ENCODE measurements at places on chromosomes 16 and 17.
A peak's percentile ranks its signal among the peaks of the same experiment; 100 is the strongest.

GRCh38 chr16:3461151-3461550 is 17.7 kb downstream of the NAA60 start:
- DNase-seq: peak; percentile 20

GRCh38 chr16:74309789-74310781 is 13.5 kb downstream of the PSMD7 start:
- DNase-seq: no peak

- no peak for DNase-seq
Observed at GRCh38 chr16:13298666-13299065, 397.3 kb downstream of the SHISA9 start.

GRCh38 chr17:18225642-18226283 is 328 bp downstream of the LLGL1 start:
- no peak for DNase-seq

DNA sequence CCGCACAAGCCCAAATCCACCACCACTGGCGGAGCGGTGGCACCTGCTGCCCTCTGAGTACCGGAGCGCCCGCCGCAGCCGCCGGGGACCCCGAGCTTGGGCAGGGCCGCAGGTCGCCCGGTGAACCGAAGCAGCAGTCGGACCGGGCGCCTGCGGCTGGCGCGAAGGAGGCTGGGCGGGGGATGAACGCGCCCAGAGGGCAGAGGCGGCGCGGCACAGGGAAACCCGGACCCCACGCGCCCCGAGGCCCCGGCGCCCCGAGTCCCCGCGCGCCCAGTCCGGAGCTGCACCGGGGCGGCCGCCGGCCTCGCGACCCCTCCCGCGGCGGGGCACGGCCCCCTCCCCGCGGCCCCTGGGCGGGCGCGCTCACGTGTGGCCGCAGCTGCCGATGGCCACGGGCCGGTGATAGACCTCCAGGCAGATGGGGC is 393 bp downstream of the RNF166 start:
- no peak for DNase-seq

- DNase-seq: no peak
Observed at GRCh38 chr17:79272220-79272619, 197.6 kb downstream of the ENGASE start.

- DNase-seq: no peak
Observed at GRCh38 chr16:70433458-70434103, 5.3 kb downstream of the ST3GAL2 start.

- no peak for DNase-seq
Observed at GRCh38 chr16:65414284-65414984, 292.6 kb upstream of the CDH11 start.

GRCh38 chr17:27460196-27460725 is 4.0 kb downstream of the KSR1 start:
- no peak for DNase-seq

GRCh38 chr16:80273635-80274538 is 266.9 kb upstream of the DYNLRB2 start:
- no peak for DNase-seq

DNA sequence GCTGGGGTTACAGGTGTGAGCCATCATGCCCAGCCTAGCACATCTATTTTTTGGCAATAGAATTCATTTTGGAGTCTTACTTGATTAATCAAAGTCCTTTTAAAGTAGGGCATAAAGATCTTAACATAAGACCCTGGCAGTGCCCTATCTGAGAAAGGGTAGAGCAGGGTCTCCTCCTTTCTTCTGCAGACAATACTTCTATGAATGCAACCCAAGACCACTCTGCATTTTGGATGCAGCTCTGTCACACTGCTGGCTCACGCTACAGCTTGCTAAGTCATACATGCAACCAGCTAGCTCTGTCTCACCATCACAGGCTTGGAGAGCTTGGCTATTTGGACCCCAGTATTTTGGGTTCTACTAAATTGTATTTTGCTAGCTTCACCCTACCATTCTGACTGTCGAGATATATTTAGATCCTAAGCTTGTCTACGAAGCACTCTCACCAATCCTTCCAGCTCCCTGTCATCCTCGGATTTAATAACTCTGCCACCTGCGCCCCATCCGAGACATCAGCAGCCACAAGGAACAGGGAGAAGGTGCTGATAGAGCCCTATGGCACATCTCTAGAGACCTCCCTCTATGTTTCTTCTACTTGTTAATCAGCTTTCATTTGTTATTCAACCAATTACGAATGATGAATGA is 45.1 kb downstream of the RBFOX3 start:
- no peak for DNase-seq

GRCh38 chr16:89749637-89750036 is 28.3 kb downstream of the ZNF276 start:
- no peak for DNase-seq

DNA sequence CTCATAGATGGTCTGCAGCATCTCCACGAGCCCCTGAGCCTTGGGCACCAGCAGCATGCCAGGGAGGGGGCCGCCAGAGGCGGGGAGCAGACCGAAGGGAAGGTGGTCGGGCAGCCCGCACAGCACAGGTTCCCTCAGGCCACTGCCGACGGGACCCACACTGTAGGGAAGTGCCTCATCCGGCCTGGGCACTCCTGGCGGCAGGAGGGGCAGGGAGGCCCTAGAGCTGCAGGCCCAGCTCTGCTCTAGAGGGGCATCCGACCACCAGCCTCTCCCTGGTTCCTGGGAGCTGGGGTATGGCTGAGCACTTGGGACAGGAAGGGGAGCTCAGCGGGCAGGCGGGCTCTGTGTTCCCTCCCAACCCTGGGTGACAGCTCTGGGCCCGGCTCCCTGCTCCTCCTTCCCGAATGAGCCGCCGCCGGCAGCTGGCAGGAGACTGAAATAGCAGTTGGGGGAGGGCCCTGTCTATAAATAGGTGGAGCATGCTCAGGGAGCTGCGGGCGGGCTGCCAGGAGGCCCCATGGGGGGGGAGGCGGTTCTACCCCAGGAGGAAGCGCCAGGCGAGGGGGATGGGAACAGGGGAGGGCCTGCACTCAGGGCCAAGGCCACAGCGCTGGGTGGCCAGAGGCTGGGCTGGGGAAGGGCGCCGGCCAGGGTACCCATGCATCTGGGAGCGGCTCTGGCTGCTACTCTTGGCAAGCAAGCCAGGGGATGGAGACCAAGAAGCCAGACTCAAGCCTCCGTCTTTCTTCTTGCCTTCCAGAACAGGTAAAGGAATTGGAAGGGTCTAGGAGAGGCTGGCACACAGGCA is 12.4 kb downstream of the HDAC5 start:
- peak; percentile 17 for DNase-seq

DNA sequence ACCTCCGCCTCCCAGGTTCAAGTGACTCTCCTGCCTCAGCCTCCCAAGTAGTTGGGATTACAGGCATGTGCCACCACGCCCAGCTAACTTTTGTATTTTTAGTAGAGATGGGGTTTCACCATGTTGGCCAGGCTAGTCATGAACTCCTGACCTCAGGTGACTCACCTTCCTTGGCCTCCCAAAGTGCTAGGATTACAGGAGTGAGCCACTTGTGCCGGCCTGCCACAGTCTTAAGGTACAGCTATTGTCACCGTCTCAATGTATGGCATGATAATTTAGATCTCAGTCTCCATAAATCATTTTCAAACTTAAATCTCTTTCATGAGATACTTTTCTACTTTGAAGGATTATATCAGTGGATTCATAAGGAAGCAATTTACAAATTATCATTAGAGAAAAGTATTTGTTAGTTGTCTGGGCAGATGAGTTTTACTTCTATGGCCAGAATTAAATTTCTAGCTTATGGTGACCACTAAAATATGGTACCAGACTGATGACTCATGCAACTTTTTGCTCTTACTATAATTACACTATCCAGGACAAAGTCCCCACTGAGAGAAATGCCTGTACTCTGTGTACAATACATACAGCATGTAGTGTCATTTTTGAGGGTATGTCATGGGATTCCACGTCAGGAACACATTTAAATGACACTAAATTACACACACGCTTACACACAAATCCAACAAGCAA is 1230.3 kb upstream of the GOT2 start:
- no peak for DNase-seq

DNA sequence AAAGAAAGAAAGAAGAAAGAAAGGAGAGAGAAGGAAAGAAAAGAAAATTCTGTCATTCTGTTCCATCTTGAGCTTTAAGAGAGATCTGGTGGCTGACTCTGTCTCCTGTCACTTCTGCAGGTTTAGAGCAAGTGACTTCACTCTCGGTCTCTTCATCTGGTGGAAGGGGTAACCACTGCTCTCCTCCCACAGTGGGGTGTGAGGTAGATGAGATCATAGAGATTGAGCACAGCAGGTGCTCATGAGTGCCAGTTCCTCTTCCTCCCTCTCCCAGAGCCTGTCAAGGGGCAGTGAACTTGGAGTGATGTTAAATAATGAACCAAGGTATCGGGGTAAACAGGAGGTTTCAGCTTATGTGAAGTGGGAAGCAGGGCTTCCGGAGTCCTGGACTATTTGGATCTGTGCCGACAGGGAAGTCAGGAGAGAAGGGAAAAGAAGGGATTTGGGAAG is 47.7 kb downstream of the BEAN1 start:
- DNase-seq: peak; percentile 34

- DNase-seq: no peak
Observed at GRCh38 chr17:6187836-6188235, 117.7 kb downstream of the WSCD1 start.

GRCh38 chr16:65731833-65732232 is 610.0 kb upstream of the CDH11 start:
- DNase-seq: no peak

DNA sequence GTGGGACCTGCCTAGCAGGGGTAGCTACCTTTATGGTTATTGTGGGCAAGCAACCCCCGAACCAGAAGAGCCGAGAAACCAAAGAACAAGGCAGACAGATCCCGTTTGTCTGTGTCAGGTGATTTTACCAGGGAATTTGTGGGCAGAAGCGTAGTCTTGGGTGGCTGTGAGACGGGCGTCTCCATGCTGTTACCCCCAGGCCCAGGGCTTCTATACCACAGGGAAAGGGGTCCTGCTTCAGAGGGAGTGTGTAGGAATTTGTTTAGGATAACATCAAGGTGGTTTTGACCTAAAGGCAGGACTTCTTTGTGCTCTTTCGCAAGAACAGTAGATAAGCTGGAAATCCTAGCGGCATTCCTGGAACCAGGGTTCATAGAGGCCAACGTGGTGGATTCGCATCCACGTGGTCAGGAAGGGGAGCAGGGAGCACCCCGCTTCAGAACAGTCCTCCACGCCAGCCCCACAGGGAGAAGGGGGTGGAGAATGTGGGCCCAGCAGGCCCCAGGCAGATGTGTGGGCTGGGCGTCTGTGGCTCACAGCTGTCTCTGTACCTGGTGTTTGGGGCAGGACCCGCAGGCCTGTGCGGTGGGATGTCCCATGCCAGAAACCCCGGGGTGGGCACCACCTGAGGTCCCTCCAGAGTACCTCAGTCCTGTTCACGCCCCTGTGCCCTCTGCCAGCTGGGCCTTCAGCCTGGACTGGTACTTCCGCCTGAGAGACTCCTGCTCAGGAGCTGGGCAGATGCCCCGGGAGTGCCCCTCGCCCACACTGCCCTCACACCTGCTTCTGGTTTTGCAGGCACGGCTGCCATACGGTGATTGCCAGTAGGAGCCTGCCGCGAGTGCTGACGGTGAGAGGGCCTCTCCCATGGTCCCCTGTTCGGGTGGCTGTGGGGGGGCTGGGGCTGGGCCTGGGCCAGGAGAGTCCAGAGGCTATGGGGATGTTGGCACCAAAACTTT is 4.1 kb downstream of the DECR2 start:
- DNase-seq: no peak

GRCh38 chr17:14281530-14281929 is 19.4 kb upstream of the HS3ST3B1 start:
- DNase-seq: no peak

DNA sequence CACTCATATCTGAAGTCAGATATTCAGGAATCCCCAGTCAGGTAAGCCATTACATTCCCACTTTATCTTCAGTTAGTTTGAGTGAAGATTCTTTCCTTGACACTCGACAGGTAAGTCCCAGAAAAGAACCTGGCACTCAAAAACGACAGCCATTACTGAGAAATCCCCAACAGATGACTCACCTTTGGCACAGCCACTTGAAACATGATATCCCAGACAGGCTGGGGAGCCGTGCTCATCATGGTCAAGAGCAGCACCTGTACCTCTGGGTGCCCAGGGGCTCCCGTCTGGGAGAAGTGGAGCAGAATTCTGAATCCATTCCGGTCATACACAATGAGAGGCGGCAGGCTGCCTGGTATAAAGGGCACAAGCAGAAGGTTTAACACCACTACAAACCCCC is 16.8 kb upstream of the COG7 start:
- no peak for DNase-seq

GRCh38 chr16:88905563-88905962 is 39.1 kb upstream of the PABPN1L start:
- no peak for DNase-seq

DNA sequence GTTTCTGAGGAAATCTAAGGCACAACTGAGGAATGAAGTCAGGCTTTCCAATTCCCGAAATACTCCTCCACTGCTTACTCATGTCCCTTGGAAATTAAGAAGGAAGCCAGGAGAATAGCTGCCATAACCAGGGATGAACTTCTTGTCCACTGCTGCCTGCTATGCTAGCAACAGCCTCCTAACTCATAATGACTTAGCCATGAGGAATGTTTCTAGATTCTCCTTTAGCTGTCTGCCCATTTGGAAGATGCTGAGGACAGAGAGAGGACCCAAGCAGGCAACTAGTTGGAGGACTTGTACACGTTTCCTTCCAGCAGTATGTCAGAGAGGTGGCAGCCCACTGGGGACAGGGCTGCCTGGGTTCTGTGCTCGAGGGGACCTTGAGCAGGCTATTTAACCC is 939 bp upstream of the CCL2 start:
- DNase-seq: no peak

GRCh38 chr16:72847187-72848027 is 200.5 kb downstream of the ZFHX3 start:
- DNase-seq: no peak

- DNase-seq: no peak
Observed at GRCh38 chr16:69706256-69706974, 19.9 kb downstream of the NQO1 start.

DNA sequence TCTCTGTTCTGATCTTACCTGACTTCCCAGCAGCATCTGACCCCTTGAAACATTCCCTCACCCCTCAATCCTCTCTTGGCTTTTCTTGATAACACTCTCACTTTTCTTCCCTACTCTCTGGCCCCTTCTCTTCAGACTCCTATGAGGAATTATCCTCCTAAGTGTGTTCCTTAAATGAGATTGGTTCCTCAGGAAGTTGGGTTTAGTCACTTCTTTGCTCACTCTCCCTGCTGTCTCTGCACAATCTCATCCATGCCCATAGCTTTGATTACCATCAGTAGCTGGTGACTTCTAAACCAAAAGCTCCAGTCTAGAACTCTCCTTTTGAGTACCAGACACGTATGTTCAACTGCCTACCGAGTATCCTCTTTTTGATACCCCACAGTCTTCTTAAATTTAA is 13.0 kb downstream of the MED24 start:
- no peak for DNase-seq

GRCh38 chr16:27174798-27175197 is 28.5 kb upstream of the KDM8 start:
- no peak for DNase-seq
